ENCODE measurements at places on chromosomes 6 and 20. TPM values are rescaled to one million over a fixed set of nuclear protein-coding genes. Genes with fewer than 3 reads are reported as not detected.

Gene SCUBE3
- 0.88 TPM for total RNA-seq

Gene HCRTR2
- total RNA-seq, result not detected

Gene BCLAF1
- 145 TPM for total RNA-seq

Gene MLIP
- total RNA-seq, result 0.81 TPM

Gene AVP
- not detected for total RNA-seq

Gene SLC32A1
- not detected for total RNA-seq

Gene RBM38
- total RNA-seq, result 41.4 TPM

Gene CCN6
- total RNA-seq, result not detected

Gene TRIM15
- total RNA-seq, result not detected

Gene NFATC2
- 0.28 TPM for total RNA-seq
